ENCODE measurements at places on chromosomes 4 and X.

DNA sequence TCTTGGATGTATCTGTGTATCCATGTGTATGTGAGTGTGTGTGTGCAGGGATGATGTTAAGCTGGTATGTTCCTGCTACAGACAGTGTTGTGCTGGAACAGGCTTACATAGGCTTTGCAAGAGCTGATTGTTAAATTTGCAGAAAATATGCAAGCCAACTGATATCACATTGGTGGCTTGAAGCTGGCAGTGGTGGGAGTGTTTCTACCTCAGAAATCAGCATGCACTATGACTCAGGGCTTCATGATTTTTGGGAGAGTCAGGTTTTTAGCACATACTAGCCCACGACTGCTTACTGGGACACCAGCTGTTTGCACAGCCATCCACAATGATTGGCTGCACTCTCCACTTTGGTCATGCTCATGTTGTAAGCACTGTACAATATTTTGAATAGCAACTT, 261.8 kb downstream of the DHX15 start:
- H3K27ac ChIP-seq, result peak overlapping the region; percentile 34
- peak overlapping the region; percentile 83 for H3K4me3 ChIP-seq
- no peak for DNase-seq

DNA sequence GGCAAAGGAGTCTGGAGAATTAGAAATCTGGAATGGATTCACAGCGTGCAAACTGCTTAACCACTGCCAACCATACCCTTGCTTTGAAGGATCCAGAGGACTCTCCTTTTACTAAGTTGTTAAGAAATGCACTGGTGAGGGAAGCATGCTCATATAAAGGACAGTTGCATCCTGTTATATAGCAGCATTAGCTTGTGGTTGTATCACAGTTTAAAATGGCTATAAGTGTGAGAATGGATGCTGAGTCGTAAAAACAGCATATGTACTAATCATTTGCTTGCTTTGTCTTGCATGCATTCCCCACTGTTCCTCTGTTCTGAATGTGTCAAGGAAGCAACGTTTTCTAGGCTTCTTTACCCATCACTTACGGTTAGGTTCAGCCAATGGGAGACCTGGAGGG, 101.1 kb downstream of the CXCL13 start:
- H3K27ac ChIP-seq, result no peak overlapping the region
- DNase-seq, result no peak
- no peaks in the 10 kb centered on the region for H3K36me3 ChIP-seq
- 0 out of 2 replicates have a peak, but pooled peaks cover 3% of the 10 kb centered on the region for H3K4me1 ChIP-seq
- no peaks in the 10 kb centered on the region for H3K27me3 ChIP-seq

GRCh38 chr4:184826691-184827270, 1.0 kb upstream of the ACSL1 start:
- H3K36me3 ChIP-seq, result no peaks in the 10 kb centered on the region
- H3K27ac ChIP-seq, result no peak overlapping the region
- no peak for DNase-seq
- peak overlapping the region; percentile 72 for H3K4me3 ChIP-seq
- peaks cover 3% of the 10 kb centered on the region for H3K4me1 ChIP-seq
- H3K27me3 ChIP-seq, result peaks cover 23% of the 10 kb centered on the region

- H3K36me3 ChIP-seq, result peaks cover 11% of the 10 kb centered on the region
- no peak overlapping the region for H3K4me3 ChIP-seq
- H3K27ac ChIP-seq, result no peak overlapping the region
- peaks cover 10% of the 10 kb centered on the region for H3K4me1 ChIP-seq
- DNase-seq, result no peak
- no peaks in the 10 kb centered on the region for H3K27me3 ChIP-seq
These were observed 28.9 kb upstream of the CHRNA9 start for GRCh38 chr4:40306226-40306625.

- H3K27me3 ChIP-seq, result no peaks in the 10 kb centered on the region
- peaks cover 5% of the 10 kb centered on the region for H3K36me3 ChIP-seq
- H3K4me3 ChIP-seq, result peak overlapping the region; percentile 21
- peak overlapping the region; percentile 30 for H3K27ac ChIP-seq
These were observed 18.7 kb upstream of the SEC24B start for GRCh38 chr4:109414938-109415337.

DNA sequence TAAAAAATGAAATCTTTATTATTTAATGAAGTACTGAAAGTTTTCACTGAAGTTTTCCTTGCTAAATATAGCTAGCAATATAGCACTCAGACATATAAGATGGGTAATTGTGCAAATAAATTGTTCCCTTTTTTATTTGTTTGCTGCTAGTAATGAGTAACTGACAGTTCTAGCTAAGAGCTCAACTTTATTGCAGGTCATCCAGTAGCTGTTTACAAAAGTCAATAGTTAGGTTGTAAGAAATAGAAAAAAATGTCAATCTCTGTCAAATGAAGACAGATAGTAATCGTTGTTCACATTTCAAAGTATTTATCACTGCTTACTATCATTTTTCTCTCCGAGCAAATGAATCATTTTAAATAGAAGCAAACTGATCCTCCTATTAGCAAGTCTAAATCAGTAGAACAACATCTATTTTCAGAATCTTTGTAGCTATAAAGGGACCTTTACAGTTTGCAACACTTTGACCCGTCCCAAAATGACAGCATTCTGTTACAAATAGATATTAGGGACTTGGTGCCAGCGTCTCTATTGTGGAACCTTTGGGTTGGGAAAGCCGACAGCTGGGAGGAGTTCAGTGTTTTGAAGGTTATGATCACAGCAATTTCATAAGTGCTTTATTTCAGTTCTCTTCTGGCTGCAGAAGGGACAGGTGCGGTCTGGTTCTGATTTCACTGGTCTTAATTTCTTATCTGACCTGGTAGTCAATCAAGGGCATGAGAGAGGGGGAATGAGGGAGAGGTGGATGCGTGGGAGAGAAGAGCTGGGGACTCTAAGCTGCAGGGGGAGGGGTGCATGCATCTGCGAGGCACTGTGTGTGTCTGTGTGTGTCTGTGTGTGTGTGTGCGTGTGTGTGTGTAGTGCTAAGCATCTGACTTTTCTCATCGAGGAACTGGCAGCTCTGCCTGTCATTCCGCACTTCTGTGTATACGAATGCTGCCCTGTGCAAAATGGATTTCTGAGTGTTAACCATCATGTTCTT, 227.9 kb upstream of the PITX2 start:
- H3K27ac ChIP-seq, result no peak overlapping the region
- no peak overlapping the region for H3K4me3 ChIP-seq
- DNase-seq, result peak; percentile 25
- no peaks in the 10 kb centered on the region for H3K36me3 ChIP-seq
- no peaks in the 10 kb centered on the region for H3K27me3 ChIP-seq

GRCh38 chrX:93673869-93674271, at the start of gene FAM133A:
Gene FAM133A, plus strand, starts transcription at chrX:93674206. Its CDS starts 35,214 bp downstream, at chrX:93709420.
- H3K4me1 ChIP-seq, result no peaks in the 10 kb centered on the region
- no peak for DNase-seq
- no peaks in the 10 kb centered on the region for H3K27me3 ChIP-seq
- H3K36me3 ChIP-seq, result peaks cover 4% of the 10 kb centered on the region
- no peak within 1 kb of the TSS for H3K27ac ChIP-seq

DNA sequence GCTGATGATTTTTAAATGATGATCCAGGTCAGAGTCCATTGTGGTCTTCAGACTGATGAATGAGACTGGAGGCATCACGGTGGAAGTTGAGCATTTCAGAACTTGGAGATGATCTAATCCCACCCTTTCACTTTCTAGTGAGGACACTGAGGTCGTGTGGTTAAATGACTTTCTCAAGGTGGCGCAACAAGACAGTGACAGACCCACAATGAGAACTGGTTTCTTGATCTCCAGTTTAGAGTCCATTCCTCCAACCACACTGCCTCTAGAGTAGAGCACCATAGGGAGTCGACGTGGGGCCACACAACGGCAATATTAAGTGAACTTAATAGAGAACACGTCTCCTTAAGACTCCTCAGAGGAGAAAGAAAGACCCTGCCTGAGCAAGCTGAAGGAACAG, 381.0 kb downstream of the UNC5C start:
- H3K4me3 ChIP-seq, result no peak overlapping the region
- H3K27ac ChIP-seq, result no peak overlapping the region
- no peaks in the 10 kb centered on the region for H3K27me3 ChIP-seq

DNA sequence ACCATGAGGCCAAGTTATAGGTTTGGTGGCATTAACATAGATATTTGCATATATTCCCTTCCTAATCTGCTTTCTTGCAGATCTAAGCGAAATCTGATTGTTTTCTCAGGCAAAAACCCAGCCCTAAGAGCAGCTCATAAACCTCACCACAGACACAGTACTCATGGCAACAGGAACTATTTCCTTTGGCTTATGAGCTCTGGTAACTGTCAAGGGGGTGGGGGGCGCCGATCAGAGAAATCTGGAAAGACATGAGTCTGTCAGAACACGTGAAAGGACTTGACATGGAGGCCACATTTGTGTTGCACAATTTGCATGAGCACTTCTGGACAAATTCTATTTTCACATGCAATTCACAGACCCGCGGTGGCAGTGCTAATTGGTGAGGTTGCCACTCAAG, 83.7 kb downstream of the MGST2 start:
- H3K4me1 ChIP-seq, result no peaks in the 10 kb centered on the region
- no peak overlapping the region for H3K27ac ChIP-seq
- no peak overlapping the region for H3K4me3 ChIP-seq
- H3K36me3 ChIP-seq, result no peaks in the 10 kb centered on the region
- no peak for DNase-seq

- H3K27ac ChIP-seq, result no peak overlapping the region
- H3K4me1 ChIP-seq, result peaks cover 4% of the 10 kb centered on the region
- no peak overlapping the region for H3K4me3 ChIP-seq
- DNase-seq, result no peak
- H3K27me3 ChIP-seq, result no peaks in the 10 kb centered on the region
These were observed 42.5 kb downstream of the RTL9 start for GRCh38 chrX:110401135-110401534.

All from H9 (cell line).